Stimulated activated CD8-positive, alpha-beta memory T cell treated with anti-CD3 and anti-CD28 coated beads, Interleukin-4, amount 100 ng/mL, for 1 hour (primary cell): ENCODE measurements at places on chromosomes 2 and 18.

DNA sequence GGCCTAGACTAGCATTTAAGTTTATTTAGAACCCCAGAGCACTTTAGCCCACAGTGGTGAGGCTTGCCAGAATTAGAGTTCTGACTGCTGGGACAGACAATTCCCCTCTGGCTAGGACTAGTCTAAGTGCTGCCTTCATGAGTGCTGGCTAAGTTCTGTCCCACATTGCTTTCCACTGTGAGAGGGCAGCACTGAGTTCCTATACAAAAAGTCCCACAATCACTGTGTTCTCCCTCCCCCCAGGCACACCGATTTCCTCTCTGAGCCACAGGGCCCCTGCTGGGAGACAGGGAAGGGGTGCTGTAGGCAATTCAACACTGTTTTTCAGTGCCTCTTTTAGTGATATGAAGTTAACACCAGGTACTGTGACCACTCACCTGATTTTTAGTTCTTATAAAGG is 310.9 kb downstream of the DLGAP1 start:
- no peak for DNase-seq

DNA sequence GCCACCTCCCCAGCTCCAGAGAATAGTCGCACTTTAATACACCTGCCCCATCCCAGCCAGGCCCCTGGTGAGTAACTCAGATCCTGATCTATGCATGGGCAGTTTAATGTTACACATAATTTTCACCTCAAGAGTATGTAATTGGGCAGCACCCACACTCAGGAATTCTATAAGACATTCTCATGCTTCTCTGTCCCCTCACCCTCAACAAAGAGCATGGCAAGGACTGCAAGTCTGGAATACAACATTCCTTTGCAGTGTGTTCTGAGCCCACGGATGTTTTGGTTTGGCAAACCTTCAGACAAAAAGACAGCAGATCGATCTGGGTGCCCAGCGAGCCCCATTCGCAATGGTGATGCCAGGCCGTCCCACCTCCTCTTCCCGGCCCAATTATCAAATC is 4.9 kb upstream of the SLC14A1 start:
- DNase-seq: no peak

DNA sequence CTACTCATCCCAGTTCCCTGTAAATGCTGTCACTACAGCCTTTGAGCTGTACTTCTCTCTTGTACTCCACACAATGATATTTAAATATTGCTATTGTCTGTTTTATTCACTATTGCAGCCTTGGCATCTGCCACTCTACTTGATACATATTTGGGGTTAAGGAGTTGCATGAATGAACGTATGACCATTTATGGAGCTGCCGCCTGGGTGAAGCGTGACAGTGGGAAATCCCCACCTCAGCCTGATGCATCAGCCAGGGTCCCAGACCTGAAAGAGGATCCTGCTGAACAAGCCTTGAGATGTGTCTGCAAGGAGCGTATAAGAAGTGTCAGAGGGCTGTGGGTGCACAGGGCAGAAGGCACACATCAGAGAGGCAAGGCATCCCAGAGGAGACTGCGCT is 39.1 kb downstream of the MRPL35 start:
- DNase-seq: no peak

GRCh38 chr2:212414767-212415211 is 123.8 kb downstream of the ERBB4 start:
- DNase-seq: no peak

DNA sequence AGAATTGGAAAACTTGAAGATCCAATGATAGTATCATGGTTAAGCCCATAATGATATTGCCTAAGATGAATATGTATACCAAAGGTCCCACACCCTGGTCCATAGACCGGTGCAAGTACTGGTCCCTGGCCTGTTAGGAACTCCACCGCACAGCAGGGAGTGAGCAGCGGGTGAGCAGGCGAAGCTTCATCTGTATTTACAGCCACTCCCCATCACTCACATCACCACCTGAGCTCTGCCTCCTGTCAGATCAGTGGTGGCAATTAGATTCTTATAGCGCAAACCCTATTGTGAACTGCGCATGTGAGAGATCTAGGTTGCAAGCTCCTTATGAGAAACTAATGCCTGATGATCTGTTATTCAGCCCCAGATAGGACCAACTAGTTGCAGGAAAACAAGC is 402.4 kb downstream of the EPHA4 start:
- no peak for DNase-seq

GRCh38 chr2:84427235-84428138 is 31.6 kb downstream of the SUCLG1 start:
- DNase-seq: no peak

DNA sequence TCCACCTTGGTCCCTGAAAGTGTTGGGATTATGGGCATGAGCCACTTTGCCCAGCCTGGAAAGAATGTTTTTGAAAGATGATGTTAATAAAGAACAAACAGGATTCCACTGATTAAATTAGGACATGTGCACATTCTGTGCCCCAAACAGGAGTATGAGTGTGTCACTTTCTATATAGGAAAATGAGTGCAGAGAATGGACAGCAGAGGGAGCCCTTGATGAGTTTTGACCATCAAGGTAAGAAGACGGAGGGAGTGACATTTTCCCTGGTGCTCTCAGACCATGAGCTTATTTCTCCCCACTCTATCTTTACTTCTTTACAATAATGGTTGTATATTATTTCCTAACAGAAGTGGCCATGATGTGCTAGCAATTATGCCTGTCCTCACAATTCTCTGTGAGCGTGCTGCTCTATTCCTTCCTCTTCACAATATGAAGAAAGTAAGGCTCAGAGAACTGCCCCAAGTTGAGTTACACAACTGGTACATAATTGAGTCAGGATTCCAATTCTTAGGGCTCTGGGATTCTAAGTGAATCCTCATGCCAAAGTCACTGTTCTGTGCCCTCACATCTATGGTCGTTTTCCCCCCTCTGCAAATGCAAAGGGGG is 20.6 kb downstream of the RPL37A start:
- peak; percentile 7 for DNase-seq

DNA sequence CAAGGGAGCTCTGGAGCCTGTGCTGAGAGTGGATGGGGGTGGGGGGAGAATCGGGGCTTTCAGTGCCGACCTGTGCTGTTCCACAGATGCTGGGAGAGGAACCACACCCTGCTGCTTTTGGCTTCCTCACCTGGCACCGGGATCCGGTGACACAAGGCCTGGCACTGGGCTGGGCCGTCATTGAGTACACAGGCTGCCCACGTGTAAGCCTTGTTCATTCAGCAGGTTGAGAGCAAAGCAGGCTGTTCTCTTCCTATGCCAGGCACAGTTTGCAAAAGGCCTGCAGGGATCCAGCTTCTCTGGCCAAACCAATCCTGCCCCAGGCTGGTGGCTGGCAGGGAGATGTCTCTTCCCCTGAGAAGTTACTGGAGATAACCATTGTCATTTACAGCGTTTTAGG is 17.1 kb downstream of the TRIB2 start:
- DNase-seq: no peak

DNA sequence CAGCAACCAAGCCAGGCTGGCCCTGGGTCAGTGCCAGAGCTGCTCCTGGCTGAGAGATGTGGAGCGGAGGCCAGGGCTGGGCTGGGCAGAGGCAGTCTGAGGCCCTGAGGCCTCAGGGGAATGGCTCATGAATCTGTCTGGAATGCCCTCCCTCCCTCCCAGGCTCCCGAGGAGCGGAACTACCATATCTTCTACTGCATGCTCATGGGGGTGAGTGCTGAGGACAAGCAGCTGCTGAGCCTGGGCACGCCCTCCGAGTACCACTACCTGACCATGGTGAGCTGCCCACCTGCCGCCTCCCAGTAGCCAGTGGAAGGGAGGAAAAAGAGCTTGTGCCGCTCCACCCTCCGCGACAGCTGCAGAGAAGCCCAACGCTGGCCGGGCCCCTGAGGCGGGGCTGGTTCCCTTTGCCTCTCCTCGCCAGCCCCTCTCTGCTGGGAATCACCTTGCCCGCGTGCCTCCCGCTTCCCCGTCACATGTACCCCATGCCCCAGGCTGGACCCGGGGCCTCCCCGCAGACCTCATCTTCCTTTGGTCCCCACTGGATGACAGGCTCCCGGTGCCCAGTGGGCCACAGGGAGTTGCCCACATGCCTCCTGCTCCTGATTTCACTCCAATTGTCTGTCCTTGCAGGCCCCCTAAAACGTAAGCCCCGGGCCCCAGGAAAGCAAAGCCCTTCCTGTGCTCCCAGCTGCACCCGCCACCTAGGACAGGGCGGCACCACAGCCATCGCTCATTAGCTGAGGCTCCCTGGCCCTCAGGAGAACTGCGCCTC is 41.1 kb downstream of the MYO7B start:
- no peak for DNase-seq

- DNase-seq: no peak
Measured at GRCh38 chr18:56825321-56825720, 174.2 kb downstream of the WDR7 start.

DNA sequence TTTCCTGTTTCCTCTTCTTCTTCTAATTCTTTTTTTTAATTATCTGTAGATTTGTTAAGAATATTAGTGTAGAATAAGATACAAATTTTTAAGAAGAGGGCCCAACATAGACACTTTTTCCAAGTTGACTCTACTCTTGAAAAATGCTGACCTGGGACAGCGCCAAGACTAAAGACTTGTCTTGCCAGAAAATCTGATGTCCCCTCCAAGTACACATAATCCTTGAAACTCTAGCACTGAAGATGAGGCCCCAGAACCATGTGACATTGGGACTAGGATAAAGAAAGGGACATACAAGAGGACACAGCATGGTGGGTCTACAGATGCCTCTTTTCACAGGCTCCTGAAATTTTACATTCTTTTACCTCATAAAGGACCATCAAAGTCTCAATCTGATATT is 271.6 kb upstream of the SESTD1 start:
- no peak for DNase-seq

DNA sequence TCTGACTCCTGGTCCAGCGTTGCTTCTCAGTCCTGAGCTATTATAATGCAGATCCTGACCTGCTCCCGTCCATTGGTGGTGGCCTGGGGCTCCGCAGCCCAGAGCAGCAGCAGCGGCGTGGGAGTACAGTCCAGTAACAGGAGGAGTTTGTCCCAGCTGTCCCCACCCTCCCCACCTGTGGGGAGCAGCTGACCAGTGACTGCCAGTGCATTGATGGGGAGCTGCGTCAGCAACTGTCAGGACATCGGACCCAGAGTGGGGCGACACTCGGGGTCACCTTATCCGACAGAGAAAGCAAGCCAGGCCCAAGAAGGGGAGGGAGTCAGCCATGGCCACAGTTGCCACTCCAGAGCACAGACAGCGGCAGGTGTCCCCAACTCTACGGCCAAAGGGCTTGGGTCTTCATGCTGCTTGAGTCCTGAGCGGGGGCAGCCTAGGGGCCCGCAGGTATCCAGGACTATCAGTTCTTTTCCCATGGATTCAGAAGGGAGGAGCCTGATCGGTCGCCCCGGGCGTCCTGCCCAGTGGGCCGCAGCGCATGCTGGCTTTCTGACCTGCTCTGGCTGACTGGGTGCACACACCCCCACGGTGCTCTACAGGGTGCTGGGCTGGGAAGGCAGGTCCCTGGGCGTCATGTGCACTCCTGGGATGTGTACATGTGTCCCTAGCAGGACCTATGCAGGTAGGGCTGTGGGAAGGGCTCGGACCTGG is 29.7 kb downstream of the DNMT3A start:
- no peak for DNase-seq

- no peak for DNase-seq
Measured at GRCh38 chr2:151097128-151097527, 164.5 kb downstream of the RBM43 start.

GRCh38 chr2:71801556-71801955 is 346.1 kb downstream of the CYP26B1 start:
- DNase-seq: no peak

- DNase-seq: no peak
Measured at GRCh38 chr2:191126386-191127085, 24.3 kb downstream of the STAT4 start.

DNA sequence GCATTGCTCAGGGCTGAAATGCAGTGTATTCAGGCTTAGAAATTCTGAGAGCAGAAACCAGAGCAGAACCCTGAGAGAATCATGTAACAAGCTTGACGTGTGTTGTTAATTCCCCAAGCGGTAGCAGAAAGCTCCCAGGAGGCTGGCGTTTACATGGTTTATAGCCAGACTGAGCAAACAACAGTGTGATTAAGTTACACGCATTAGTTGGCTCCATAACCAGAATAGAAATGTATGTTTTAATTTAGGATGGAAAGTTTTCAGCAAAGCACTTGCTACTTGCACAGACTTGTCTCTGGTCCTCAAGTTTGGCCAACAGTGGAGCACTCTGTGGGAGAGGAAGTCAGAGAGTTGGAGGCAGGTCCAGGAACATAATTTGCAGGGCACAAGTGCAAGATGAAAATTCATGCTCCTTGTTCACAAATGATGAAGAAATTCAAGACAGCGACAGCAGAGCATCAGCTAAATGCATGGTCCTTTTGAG is 69.3 kb downstream of the MAPK4 start:
- no peak for DNase-seq

GRCh38 chr2:33384599-33384961 is 91.9 kb upstream of the RASGRP3 start:
- DNase-seq: no peak

DNA sequence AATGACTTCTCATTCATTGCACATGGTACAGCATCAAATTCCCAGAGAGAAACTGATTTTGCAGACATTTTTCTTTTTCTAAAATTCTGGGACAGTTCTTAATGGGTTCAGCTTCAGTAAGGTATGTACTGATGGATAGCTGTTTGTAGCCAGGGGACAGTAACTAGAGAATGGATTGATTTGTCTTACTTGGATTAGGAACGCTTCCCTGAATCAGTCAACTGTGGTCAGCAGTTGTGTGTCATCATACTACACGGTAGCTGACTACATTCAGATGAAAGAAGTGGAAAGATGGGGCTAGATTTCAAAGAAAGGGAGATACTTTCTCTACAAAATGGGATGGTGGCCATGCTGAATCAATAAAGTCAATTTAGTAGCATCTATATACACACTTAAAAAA is 431.4 kb downstream of the GRB14 start:
- DNase-seq: no peak

DNA sequence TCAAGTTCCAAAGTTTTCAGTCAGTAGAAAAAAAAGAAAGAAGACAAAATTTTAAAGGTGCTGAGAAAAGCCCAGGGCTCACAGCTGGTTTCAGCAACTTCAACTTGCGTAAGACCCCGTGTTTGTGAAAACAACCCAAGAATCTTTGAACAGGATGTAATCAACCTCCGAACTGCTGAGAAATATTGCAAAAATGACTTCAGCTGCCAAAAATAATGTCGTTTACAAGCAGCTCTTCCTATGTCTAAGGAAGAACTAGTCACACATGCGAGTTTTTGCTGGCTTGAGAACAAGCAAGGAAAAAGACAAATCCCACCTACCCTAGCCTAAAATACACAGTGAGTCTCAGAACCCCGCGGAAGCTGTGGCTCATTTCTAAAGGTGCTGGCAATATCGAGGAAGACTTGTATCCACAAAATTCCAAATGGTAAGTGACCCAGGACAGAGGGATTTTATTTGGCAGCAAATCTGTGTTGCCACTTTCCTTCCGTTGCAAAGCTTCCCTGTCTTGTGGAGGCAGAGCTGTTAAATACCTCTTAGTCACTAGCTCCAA is 59.8 kb upstream of the SLC8A1 start:
- DNase-seq: no peak

DNA sequence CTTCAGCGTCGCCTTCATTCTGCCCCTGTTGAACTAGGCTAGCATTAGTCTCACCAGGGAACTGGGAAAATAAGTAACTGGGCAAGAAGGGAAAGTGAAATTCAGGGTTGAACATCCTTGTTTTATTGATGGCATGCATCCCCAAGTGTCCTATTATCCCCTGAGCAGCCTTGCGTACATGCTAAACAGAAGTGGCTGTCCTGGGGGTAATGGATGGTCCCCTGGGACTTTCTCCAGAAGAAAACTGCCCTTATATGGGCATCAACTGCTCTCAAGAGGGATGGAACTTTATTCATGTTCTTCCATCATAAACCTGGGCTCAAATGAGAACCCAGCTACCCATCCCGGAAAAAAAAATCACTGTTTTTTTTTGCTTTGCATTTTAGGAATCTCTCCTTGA is 11.8 kb upstream of the SMIM21 start:
- DNase-seq: no peak
